ENCODE measurements at places on chromosomes 3 and 15.

DNA sequence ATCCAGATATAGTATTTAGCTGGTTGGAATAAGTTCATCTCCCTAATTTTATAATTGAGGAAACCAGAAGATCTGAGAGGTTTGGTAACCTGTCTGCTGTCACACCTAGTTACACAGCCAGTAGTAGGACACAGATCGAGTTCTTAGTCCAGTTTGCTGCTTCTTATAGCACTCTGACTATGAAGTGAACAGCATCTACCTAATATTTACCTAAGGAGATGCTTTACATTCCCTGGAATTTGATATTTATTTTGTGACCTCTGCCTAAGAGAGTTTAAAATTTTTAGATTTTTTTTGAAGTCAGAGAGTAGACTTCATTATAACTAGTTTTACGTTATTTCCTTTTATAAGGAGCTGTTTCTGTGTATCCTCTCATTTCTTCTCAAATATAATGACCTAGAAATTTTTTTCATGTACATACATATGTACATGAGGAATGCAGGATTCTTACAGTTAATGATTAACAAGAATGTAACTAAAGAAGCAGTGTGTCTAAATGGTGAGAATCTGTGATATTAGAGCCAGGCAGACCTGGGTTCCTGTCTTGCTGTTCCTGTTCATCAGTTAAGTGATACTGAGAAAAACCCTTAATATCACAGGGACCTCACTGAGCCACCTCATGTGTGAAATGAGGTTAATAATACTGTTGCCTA, 4.3 kb downstream of the ARHGEF26 start:
- no peak for DNase-seq

- DNase-seq, result peak; percentile 20
These were observed 36.2 kb downstream of the SSR3 start for GRCh38 chr3:156518726-156519125.

GRCh38 chr15:54514601-54515000, 536.4 kb downstream of the UNC13C start:
- DNase-seq, result no peak

DNA sequence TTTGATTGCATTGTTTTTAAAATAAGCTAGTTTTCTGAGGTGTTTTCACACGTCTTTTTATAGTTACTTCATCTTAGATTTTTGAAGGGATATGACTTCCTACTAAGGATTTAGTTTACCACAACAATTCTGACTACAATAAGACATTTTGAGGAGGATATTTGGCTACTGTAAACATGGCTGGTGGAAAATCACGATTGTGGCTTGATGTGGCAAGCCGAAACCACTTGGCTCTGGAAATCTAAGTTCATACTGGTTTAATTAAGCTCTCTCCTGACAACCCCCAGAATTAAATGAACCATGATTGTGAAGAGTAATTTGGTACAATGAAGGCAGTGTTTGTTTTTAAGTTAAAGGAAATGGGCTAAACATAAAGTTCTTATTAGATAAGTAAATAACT, 30.8 kb downstream of the ST3GAL6 start:
- DNase-seq, result no peak

DNA sequence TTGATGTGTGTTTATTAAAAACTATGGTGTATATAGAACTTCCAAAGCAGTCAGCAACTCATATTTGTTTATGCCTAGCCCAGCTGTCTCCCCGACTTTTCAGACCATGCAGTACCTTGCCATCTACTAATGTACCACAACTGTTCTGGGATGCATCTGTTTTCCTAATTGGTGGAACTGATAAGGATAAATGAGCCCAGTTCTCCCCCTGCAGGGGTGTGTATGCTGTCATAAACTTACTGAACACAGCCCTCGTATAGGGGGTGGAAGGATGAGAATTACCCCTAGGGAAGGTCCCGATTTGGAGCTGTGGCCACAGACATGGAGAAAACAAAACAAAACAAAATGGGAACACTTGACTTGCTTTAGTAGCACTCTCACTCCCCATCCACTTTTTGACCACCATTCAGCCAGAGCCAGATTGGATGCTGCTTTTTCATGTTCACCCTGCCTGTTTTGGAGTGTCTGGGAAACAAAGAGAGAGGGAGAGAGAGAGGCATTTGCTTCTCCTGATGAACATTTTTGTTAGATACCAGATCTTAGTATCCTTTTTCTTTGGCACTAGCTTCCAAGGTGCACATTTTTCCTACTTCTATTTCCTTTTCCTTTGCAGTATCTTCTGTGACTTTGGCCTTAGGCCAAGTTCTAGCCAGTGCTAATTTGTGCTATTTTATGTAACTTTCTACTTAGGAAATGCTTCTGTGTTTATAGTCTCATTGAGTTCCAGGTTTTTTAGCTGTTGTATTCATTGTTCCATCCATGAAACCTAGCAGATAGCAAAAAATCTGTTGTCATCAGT, 29.1 kb downstream of the CADM2 start:
- no peak for DNase-seq

DNA sequence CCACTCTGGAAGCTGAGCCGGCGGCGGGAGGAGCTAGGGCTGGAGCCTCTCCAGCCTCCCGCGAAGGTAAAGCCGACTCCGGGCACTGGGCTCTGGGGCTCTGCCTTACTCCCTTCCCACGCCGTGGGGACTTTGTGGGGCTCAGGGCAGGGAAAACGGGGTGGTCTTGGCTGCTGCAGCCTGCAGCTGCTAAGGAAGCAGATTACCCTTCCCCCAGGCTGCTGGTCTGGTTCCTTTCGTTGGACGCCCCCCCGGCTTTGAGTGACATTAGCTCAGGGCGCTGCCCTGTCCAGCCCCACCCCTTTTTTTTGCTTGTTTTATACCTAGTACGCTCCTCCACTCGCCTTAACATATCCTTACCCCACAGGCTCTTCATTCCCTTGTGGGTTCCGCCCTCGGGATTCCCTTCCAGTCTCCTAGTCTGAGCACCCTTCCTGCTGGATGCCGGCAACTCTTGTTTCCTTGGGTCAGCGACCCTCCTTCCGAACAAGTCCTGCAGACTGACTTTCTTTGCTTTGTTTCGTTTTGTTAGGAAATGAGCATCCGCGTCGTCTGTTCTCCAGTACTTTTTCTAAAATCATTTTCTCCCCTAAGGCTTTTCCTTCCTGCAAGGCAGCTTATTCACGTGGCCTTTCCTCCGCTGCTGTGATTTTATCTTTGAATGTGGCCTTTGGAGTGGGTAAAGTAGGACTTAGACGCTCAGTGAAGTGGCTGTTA, 551 bp downstream of the DNAJC13 start:
- peak; percentile 81 for DNase-seq

DNA sequence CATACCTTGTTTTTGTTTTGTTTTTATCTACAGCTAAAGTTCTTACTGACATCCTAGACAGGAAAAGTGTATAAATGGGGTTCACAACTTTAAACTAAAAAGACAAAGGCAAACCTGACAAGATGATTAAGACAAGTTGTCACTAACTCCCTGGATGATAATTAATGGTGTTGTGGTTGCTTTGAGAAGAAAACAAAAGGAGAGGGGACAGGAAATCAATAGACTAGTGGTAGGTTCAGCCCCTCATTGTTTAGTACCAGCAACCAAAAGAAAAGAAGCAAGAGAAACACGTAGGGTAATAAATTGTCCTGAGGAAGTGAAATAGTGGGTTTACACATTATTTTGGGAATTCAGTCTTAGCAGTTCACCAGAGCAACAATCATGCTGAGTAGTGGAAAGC, 78.8 kb downstream of the BFSP2 start:
- no peak for DNase-seq

DNA sequence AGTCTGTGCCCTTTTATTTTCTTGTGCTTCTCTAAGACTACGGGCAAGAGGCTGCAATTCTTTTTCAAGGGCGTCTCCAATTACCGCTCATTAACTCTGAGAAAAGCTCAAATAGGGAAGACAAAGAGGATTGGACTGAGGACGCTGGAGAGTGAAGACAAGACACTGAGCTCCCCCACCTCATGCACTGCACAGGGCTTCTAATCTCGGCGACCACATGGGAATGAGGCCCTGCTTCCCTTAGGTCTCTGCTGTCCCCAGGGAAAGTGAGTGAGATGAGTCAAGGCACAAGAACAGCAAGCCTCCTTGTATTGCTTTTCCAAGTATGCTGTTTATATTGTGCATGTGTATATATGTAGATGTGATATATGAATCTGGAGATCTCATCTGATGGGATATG, 392.2 kb upstream of the CFAP20DC start:
- DNase-seq, result peak; percentile 25

DNA sequence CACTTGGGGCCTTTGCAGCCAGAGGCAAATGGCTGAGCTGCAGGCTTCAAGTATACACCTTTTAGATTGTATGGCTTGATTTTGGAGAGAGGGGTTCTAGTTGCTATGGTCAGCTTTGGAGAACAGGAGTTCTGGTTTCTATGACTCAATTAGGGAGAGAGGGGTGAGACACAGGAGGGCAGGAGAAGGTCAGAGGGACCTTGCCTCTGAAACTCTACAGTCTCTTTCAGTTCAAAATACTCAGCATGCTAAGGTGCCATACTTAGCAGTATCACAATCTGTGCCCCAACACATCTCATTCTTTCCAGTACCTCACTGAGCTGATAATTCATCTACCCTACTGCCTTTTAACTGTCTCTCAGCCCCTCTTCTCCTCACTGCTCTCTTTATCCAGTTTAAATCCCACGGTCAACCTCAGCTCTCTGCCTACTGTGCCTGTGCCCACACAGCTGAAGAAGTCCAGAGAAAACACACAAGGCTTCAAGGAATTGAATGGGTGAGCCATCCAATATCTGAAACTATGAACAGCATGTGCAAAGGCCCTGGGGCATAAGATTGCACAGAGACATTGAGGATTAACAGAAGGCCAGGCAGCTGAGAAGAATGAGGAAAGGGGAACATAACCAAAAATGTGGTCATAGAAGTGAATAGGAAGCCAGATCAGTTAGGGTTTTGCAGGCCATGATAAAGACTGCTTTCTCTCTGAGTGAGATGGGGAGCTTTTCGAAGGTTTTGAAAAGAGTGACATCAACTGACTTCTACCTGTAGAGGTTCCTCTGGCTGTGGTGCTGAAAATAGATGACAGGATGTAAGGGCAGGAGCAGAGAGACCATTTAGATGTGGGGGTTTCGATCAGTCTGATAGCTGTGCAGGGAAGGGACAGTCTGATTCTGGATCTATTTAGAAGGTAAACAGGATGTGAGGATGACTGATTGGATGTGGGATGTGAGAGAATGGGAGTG, 54.5 kb upstream of the C3orf80 start:
- no peak for DNase-seq

DNA sequence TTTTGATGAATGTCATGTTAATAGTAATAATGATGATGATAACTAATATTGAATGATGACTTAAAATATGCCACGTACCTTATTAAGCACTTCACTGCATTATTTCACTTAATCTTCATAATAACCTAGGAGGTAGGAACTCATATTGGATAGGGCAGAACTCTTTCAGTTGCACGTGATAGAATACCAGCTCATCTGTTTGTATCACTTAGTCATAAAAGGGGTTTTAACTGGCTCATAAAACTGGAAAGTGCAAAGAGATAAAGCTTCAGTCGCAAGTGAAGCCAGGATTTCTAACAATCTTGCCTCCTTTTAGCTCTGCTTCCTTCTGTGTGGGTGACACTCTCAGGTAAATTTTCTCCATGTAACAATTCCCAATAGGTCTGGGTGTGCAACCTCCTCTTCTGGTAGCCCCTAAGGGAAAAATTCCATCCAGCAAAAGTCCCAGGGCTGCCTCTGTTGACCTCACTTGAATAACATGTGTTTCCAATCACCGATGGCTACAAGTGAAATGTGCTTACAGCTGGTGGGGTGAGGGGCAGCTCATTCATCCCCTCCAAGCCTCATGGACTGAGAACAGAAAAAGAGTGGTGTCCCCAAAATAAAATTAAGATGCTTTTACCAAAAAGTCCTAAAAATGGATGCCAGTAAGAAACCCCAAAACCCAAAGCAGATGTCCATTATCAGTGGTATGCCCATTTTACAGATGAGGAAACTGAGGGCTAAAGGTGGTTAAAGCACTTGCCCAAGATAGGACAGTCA, 9.3 kb downstream of the GXYLT2 start:
- DNase-seq, result peak; percentile 17

GRCh38 chr3:126346466-126346865, 10.7 kb downstream of the KLF15 start:
- DNase-seq, result no peak

GRCh38 chr3:47645551-47645950, 66.9 kb upstream of the CSPG5 start:
- peak; percentile 47 for DNase-seq

DNA sequence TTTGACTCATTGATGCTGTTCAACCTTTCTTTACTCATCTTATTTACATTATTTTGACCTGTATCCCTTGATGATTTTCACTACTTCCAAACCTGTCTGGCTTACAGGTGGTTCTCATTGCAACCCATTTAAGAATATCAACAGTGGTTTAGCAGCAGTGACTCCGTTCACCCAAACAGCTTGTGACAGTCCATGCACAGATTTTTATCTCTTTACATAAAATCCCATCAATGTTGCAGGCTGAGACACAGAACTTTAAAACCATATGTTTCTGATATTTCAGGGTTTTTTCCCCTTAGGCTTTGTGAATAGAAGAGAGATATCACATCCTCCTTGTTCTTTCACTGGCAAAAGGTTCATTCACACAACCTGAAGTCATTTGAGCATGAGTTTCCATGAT, 149.1 kb upstream of the CDIN1 start:
- DNase-seq, result no peak

- no peak for DNase-seq
These were observed 316.3 kb upstream of the NECTIN3 start for GRCh38 chr3:110755345-110755744.

- no peak for DNase-seq
These were observed 13.8 kb upstream of the FAH start for GRCh38 chr15:80138961-80139360.

- peak; percentile 27 for DNase-seq
These were observed 25.5 kb downstream of the ZNF148 start for GRCh38 chr3:125349556-125350165.

DNA sequence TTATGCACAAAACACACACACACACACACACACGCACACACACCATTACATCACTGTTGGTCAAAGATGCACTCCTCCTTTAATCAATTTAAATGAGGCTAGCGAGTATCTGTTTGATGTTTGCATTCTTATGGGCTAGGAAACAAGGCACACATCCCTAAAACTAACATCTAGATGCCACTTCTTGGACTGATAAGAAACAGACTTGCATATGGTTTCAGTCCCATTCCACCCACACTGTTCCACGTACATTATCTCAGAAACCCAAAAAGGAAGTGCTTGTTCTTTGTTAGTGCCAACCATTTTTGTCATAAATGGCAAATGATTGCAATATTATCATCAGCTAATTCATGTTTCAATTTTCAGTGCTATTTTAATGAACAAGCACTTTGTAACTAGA, 69.5 kb downstream of the CCR1 start:
- DNase-seq, result no peak

GRCh38 chr3:38109580-38110313, 27.2 kb downstream of the ACAA1 start:
- DNase-seq, result no peak

- DNase-seq, result no peak
These were observed 221.6 kb upstream of the ATP10A start for GRCh38 chr15:26084771-26085170.

GRCh38 chr3:194031349-194031748, 104.6 kb upstream of the HES1 start:
- DNase-seq, result no peak

GRCh38 chr3:11377719-11378118, 105.5 kb downstream of the ATG7 start:
- DNase-seq, result no peak

- no peak for DNase-seq
These were observed 88.8 kb upstream of the HES1 start for GRCh38 chr3:194046995-194047645.

Data from cardiac fibroblast (primary cell).